Osteocyte (in vitro differentiated cells): ENCODE measurements at places on chromosomes 6 and 20. TPM values are rescaled to one million over a fixed set of nuclear protein-coding genes. Genes with fewer than 3 reads are reported as not detected.

The ECT2L gene
- total RNA-seq: 0.13 TPM in 1 of 2 replicates, not detected in the other

- no peak for DNase-seq
These were observed 188.2 kb downstream of the PLCB1 start for GRCh38 chr20:8320306-8320705.

- DNase-seq: no peak
These were observed 62.1 kb upstream of the SLC2A12 start for GRCh38 chr6:134114489-134114888.

The TOX2 gene
- not detected in 2 replicates for total RNA-seq

- no peak for DNase-seq
These were observed 9.8 kb downstream of the OGFRL1 start for GRCh38 chr6:71298459-71298858.
